ENCODE measurements at places on chromosomes 11 and 22.

DNA sequence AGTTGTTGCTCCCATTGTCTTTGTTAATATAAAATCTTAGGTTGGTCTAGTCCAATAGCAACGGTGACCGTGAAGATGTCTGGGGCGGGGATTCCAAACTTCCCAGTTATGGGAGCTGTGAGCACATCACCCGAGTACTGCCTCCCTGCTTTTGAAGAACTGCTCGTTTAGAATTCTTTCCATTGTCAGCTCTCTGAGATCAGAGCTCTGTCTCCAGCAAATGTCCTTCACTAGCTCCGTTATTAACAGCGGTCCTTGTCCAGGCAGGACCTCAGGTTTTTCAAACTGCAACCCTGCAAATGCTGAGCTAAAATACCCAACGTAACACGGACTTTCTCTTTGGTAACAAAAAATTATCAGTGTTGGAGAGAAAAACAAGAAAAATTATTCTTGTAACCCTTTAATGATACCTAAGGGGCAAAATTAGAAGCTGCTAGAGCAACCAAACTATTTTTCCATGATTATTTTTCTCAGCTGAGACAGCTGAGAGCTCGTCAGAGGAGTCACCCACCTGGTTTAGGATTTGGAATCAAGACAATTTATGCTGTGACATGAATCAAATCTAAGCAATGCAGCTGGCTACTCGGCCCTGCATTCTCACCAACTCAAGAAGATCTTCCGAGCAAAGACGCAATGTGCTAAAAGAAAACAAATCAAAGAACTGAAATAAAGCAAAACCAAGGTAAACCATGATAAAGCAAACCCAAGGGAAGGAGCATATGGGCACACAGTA lies 15.1 kb upstream of the EFCAB6 start:
- DNase-seq: no peak

GRCh38 chr22:25187469-25187868 lies 12.2 kb upstream of the CRYBB3 start:
- DNase-seq: no peak

- no peak for DNase-seq
These were observed at the start of gene CTSW for GRCh38 chr11:65879617-65880016. TSS of gene CTSW (plus strand) at chr11:65879837. CDS start at chr11:65879855, 18 bp downstream.

DNA sequence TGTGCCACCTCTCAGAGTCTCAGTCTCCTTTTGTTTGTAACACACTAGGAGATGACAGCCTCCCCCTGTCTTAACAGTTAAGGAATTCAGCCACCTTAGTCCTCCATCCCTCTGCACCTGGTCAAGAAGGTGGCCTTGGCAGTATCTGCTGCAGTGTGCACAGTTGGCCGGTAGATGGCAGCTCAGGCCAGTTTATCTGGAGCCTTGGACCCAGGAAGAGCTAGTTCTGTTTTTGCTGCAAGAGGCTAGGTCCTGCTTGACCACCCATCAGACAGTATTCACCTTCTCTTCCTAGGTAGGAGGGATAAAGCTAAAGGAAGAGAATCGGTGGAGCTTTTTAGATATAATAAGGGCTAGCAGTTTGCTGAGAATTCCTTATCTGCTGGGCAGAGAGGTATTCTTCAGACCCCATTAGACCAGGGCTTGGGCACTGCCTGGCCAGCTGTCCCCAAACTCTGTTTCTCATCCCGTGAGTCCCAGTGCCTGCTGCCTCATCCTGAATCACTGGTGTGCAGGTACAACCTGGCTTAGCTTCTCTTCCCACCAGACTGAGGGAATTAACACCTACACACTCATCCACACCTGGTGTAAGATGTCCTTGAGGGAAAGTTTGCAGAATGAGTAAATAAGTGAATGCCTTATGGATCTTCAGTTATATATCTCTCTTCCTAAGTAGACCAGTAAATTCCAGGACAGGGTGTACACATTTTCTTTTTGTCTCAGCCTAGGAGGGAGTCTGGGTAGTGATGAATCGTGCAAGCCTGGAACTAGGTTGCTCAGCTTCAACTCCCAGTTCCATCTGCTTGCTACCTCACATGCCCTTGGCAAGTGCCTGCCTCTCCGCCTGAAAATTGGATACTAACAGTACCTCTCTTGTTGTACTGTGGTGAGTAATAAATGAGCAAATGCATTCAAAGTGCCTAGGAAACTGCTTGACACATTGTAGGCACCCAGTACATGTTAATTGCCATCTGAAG lies 70.8 kb upstream of the NARS2 start:
- no peak for DNase-seq

- no peak for DNase-seq
These were observed at the start of gene PTH for GRCh38 chr11:13495929-13496328. TSS of gene PTH (minus strand) at chr11:13495997. CDS start at chr11:13492855, 3,142 bp downstream.

GRCh38 chr22:40757071-40757470 lies 62.1 kb downstream of the SLC25A17 start:
- DNase-seq: no peak

GRCh38 chr11:10666556-10667520 lies 26.7 kb downstream of the IRAG1 start:
- DNase-seq: no peak

- no peak for DNase-seq
These were observed 13.4 kb upstream of the B3GAT1 start for GRCh38 chr11:134425413-134425812.

- no peak for DNase-seq
These were observed 327 bp upstream of the MED17 start for GRCh38 chr11:93783765-93784144.

DNA sequence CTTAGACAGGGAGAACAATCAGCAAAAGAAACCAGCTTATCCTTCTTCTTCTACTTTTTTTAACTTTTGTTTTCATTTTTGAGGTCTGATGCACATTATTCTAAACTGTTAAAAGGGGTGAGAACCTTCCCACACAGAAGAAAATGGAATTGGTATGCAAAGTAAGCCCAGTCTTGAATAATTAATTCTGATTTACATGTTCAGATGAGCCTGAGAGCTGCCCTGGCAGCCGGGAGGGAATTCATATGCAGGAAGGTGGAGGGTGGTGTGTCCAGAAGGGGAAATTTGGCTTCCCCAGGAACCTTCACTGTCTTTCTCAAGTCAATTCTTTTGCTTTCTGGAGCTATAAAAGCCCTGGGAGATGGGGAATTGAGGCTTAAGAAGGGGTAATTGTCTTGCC lies 181.0 kb downstream of the INSC start:
- DNase-seq: no peak

DNA sequence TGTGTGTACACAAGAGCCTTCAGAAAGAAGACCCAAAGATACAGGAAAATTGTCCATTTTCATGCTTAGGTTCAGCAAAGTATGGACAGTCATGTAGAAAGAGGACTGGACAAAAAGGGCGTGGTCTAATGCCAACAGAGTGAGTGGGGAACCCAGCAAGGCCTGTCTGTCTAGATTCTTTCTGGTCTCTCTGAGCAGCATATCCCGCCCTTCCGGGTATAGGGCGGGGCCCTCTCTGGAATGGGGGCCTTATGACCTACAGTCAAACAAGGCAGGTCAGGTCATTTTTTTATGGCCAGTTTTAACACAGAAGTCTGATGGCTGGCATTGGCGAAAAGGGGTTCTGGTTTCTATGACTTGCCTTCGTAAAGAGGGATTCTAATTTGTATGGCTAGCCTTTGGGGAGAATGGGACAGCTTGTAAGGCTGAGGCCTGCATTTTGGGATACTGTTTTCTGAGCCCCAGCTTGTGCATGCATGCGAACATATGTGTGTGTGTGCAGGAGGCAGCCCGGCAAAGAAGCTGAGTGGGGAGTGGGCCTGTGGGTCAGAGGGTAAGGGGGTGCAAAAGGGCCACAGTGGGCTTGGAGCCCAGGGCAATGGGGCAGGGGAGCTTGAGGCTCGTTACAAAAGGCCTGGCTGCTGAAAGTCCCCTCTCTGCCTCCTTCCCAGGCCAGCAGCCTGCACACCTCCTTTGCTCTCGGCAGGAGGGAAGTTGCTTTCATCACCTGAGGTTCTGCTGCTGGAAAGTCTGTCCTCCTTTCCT lies 130.5 kb upstream of the B3GAT1 start:
- DNase-seq: no peak

GRCh38 chr22:19522190-19522880 lies 1.9 kb downstream of the CLDN5 start:
- no peak for DNase-seq

DNA sequence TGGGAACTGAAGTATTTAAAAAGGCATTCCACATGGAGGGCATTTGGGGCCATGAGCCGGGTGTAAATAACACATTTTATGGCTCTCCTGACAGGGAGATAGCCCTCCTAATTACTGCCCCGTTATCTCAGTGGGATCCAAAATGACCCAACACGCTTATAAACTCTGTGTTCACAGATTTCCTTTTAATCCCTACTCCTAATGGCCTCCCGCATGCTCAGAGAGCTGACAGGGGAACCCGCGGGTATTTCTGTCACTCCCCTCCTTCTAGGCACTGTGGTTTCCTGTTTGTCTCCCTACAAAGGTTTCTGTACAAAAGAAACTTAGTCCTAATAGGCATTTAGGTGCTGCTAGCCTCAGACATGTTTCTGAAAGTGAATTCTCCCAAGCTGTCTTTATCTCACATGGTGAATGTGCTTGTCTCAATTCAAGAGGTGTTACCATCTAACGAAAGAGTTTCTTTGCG lies 202.8 kb upstream of the SEZ6L start:
- no peak for DNase-seq

GRCh38 chr11:112316971-112317370 lies 56.3 kb upstream of the PLET1 start:
- no peak for DNase-seq

- no peak for DNase-seq
These were observed 28.0 kb downstream of the CHID1 start for GRCh38 chr11:882596-882995.

DNA sequence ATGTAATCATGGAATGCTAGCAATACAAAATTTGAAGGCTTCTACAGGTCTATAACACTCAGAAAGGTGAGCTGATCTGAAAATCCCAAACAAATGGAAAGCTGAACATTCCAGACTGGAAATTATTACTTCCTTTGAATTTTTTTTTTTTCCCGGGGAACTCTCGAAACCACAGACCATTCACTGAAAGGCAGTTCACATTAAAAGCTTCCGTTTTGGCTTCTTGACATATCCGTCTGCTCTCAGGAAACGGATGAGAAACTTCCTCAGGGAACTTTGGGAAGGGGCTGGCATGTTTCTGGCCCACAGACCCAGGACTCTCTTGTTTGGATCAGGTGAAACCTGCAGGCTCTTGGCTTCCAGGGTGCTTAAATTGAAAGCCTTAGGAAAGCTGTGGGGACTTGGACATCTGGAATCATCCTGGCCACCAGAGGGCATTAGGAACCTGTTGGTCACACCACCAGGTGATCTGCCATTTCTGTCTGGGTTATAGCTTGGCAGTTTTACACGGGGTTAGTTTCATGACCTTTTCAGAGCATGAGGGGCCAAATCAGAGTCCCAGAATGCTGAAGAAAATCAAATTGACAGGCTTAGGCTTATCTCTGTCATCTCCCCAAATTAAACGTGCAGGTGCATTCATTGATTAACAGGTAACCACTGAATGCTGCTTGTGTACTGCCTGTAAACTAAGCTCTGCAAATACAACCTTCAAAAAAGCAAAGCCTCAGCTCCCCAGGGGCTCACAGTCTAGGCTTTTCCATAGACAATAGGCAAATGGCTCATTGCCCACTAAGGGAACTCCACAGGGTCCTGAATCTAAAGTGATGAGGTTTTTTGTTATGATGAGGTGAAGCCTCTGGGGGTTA lies 22.7 kb upstream of the GRAMD1B start:
- no peak for DNase-seq

DNA sequence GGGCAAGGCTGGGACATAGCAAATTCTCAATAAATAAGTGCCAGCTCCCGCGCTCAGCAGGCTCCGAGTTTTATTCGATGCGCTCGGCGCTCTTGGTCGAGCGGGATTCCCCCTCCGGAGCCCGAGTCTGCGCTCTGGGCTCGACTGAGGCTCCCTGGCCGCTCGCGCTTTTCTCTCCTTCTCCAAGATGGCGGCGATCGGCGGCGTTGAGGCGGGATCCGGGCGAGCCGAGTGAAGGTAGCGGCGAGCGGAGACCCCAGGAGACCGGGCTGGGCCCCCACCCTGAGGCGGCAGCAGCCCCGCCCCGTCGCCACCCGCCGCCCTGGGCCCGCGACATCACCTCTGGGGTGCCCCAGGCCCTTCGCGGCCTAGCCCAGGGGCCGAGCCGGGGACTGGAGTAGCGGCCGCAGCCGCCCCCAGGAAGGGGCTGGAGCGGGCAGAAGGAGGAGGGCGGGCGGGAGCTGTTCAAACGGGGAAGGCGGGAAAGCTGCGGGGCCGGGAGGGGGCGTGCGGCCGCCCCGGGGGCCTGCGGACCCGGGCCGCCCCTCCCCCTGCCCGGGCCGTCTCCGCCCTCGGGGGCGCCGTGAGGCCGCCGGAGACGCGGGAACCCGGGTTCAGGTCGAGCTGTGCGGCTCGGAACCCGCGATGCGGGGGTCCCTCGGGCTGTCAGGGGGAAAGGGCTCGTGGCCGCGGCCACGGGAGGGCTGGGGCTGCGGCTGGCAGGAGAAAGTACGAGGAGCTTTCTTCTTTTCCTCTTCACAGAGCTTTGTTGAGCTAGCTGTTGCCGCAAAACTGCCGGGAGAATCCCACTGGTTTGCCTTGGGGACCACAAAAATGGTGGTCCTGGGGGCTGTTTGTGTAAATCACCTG lies at the start of gene HMGXB4:
TSS of gene HMGXB4 (plus strand) at position 173 of the 870 bp plus-strand sequence. CDS start 4,898 bp downstream, outside the sequence.
- peak; percentile 90 for DNase-seq

GRCh38 chr22:43897751-43898261 lies 6.0 kb upstream of the PNPLA5 start:
- DNase-seq: no peak

DNA sequence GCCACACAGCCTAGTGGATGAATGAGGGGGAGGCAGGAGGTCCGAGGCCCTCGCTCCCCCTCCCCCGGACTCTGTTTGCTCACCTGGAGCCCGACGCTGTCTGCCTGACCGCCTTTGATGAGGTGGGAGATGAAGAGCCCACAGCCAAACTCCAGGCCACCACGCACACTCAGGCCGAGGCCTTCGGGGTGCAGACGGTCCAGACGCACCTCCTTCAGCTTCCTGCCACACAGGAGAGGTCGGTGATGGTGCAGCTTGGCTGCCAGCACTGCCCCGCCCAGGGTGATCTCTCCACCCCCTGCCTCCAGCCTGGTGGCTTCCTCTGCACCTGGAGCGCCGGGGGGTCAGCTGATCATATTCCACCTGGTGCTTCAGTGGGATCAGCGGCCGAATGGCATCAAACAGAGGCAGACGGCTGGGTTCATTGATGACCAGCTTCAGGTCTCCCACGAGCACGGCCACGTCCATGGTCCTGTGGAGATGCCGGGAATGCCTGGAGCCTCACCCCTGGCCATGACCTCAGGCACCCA lies 13.1 kb downstream of the USH1C start:
- DNase-seq: no peak

DNA sequence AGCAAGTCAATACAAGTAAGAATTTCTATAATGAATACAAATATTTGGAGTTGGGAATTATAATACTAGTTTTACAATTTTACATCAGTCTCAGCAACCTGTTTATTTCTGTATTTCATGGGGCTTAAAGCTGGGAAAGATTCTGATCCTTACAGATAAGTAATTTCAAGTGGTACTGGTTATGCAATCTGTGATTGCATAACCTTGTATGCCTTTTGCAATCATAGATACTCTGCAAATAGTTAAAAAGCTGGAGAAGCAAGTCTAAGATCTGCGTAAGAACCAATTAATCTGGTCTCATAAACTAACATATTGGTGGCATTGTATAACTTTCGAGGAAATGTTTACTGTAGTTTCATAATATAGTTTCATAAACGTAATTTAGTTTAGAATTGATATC lies 198.3 kb upstream of the PGR start:
- no peak for DNase-seq

GRCh38 chr11:16611926-16612565 lies 126.4 kb upstream of the C11orf58 start:
- no peak for DNase-seq

All from suprapubic skin (tissue), 4 donors.